ENCODE measurements at places on chromosomes 4 and X.

GRCh38 chr4:159047478-159048165 lies 55.3 kb upstream of the RAPGEF2 start:
- DNase-seq = no peak

GRCh38 chrX:45083314-45083713 lies 117.4 kb downstream of the DIPK2B start:
- no peak for DNase-seq

GRCh38 chr4:10715696-10716095 lies 31.1 kb upstream of the CLNK start:
- DNase-seq = no peak

- DNase-seq = no peak
Observed at GRCh38 chr4:88413801-88414200, 35.1 kb downstream of the HERC6 start.

GRCh38 chrX:139831675-139832456 lies 101.0 kb downstream of the ATP11C start:
- no peak for DNase-seq

GRCh38 chr4:20368926-20369325 lies 117.2 kb downstream of the SLIT2 start:
- DNase-seq = no peak
